ENCODE measurements at places on chromosomes 2 and 18. TPM values are rescaled to one million over a fixed set of nuclear protein-coding genes. Genes with fewer than 3 reads are reported as not detected.
A peak's percentile ranks its signal among the peaks of the same experiment; 100 is the strongest.

Gene CCBE1
- total RNA-seq = 2.4 TPM

Gene CDKL4
- 0.59 TPM for total RNA-seq

DNA sequence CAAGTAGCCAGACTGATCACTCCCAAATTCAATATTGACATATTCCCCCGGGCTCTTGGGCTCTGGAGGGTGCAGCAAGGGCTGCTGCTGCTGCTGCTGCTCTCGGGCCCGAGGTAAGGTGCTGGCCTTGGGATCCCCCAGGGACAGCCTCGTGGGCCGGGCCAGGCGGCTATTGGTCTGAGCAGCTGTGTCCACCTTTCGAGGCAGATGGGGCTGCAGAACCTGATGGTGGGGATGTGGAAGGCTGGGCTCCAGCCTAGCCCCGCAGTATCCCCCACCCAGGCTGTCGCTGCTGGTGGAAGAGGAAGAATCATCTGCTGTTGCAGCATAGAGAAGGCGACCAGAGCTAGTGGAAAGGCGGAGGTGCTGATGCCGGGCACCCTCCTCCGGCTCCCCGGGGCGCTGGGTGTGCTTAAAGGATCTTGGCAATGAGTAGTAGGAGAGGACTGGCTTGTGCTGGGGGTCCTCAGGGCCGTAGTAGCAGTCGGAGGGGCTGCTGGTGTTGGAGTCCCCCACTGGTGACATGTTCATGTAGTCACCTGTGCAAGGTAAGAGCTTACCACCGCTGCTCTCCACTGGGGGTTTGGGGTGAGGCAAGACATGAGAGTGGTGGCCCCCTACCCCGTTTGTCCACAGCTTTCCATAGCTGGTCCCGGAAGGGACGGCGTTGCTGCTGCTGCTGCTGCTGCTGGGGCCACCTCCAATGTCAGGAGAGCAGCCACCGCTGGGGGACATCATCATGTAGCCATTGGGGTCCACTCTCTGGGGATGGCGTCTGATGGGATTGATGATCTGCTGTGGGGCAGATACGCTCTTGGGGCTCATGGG lies 3.4 kb downstream of the IRS1 start:
- DNase-seq = no peak

Gene CFAP65
- under 0.01 TPM for total RNA-seq

Gene UPP2
- total RNA-seq = not detected

DNA sequence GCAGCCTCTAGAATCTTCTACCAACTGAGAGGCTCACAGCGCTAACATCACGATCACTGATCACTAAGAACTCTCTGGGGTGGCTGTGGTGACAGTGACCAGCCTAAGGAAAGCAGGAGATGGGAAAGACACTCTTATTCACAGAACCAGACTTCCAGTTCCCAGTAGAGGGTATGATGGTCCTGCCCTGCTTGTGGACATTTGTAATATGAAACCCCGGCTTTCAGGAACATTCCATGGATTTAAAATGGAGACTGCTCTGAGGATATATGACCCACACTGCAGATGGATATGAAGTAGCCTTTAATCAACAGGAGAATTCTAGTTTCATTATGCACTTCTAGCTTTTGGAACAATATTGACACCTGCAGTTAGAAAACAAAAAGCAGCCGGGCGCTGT lies 131.8 kb downstream of the AFF3 start:
- no peak for DNase-seq

DNA sequence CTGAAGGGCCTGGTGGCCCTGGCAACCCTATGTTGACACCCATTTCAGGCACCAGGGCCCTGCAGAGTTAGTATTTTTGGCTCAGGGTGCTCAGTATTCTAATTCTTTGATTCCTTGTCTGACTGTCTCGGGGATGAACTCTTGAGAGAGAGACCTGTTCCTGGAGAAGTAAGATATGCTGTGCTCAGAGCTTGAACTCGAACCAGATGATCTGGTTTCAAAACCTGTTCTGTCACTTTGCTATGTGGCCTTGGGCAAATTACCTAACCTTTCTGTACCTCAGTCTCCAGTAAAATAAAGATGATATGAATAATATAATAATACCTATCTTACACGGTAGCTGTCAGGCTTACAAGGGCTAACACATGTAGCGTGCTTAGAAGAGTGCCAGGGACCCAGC lies 294.2 kb downstream of the DYSF start:
- no peak for DNase-seq

Gene SLC9A4
- not detected for total RNA-seq

GRCh38 chr18:27608742-27609141 lies 423.6 kb upstream of the CHST9 start:
- no peak for DNase-seq

- peak; percentile 92 for DNase-seq
These were observed 153.7 kb downstream of the TGIF1 start for GRCh38 chr18:3603421-3604234.

GRCh38 chr2:199744260-199744659 lies 106.7 kb downstream of the FTCDNL1 start:
- no peak for DNase-seq

Gene MC2R
- total RNA-seq = not detected

Gene LANCL1
- total RNA-seq = 29.4 TPM

- DNase-seq = no peak
These were observed 12.0 kb downstream of the DNAJC10 start for GRCh38 chr2:182728014-182728413.

DNA sequence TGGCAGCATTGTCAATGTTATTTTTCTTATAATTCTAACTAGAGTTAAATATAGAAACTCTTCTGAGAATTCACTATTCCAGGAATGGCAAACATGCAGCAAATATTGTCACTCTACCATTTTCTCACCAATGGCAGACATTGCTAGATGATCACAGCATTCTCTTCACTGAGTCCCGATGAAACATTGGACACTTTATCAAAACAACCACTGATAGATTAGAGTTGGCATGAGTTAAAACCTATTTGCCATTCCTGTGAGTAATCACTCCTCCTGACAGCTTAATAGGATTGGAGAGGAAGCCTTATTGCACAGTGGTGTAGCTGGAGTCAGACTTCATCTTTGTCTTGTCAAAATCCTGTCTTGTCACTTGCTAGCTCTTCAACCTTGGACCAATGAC lies 163.9 kb upstream of the THUMPD2 start:
- DNase-seq = no peak

Gene RESP18
- total RNA-seq = not detected

- no peak for DNase-seq
These were observed 107.6 kb upstream of the MSH2 start for GRCh38 chr2:47295131-47295980.

DNA sequence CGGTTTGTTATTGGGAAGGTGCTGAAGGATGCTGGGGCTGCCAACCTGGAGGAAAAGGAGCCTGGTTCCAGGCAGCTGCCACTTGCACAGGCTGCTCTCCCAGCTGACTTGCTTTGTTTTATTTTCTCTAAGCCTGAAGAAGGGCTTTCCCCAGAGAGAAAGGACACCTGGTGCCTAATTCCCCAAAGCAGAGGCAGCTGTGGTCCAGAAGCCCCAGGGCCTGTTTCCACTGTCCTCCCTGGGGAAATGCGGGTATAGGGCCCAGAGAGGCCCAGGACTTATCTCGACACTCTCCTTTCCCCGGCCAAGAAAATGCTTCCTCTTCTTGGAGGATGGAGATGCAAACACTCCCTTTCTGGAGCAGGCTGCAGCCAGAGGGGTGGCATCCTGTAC lies 30.1 kb downstream of the INO80C start:
- DNase-seq = no peak

- no peak for DNase-seq
These were observed 93.6 kb downstream of the MTCL1 start for GRCh38 chr18:8799001-8799400.

GRCh38 chr2:174395969-174396630 lies 570 bp downstream of the SCRN3 start:
- no peak for DNase-seq

GRCh38 chr2:152510621-152511020 lies 175.6 kb downstream of the FMNL2 start:
- no peak for DNase-seq

DNA sequence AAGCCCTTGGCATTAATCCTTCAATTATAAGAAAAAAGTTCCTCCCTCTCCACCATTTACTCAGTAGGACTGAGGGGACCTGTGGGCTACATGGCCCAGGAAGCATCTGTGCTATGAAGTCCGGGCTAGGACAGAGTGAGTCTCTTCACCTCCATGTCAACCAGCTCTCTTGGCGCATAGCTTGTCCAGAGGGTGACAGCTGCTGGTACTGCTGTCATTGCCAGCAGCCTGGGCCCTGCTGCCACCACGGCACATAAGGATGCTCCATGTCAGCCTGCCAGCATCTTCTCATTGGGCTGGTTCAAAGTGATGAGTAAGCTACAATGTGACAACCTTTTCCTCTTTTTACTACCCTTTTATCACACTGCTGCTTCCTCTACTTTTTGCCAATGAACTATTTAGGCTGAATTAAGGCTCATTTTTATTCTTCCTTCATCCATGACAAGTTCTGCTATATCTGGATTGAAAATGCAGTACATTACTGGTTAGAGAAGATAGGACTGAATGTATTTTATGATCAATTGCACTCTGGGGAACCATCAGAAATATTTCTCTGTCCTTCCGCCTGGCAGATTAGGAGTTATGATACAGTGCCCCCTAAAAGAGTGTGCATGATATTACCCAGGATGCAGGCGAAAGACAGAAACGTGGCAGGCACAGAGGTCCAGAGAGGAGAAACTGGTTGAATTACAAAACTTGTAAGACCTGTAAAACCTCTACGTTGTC lies 258.9 kb upstream of the TNP1 start:
- no peak for DNase-seq

DNA sequence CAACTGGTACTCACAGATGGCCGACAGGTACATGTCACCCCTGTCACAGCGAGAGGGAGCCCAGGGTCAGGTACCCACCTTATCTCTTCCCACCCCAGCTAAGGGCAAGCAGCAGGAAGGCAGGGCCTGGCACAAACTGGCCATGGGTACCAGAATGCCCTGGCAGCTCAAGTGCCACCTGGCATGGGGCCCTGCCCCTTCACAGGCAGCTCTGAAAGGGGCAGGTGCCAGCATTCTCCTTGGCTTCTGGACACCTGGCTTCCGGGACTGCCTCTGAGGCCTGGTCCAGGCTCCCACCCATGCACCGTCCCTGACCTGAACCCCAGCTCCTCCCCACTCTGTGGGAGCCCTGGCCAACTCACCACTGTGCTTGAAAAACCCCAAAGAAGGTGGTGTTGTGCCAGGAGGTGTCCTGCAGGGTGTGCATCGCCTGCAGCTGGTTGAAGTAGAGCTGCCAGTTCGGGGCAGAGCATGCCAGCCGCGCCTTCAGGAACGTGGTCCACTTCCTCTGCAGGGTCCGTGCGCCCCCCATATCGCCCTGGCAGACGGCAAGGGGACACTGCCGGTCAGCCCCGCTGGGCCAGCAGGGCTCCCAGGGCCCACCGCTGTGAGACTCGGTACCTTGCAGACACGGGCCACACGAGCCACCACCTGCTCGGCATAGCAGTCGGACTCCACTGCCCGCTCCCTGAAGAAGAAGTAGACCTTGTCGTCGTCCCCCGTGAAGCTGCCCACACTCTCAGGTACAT lies 5.4 kb downstream of the SEMA4C start:
- DNase-seq = no peak

GRCh38 chr2:85251070-85251616 lies 76.6 kb downstream of the TGOLN2 start:
- DNase-seq = no peak

Gene MYOM1
- total RNA-seq = 0.11 TPM

DNA sequence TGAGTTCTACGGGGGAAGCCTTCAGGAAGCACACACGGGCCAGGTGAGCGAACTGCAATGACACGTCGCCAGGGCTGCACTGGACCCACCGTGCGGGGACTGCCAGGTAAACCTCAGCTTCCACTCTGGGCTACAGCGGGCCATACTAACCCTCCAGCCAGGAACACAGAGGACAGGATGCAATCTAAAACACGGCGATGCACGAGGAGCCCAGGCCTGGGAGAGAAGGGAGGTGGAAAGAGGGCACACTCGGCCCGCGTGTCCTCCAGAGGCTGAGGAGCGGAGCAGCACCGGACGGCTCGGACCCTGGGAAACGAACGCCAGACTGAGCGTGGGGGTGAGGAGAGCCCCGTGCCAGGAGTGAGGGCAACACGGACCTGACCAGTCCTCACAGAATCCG lies 69.3 kb downstream of the HDAC4 start:
- DNase-seq = no peak

DNA sequence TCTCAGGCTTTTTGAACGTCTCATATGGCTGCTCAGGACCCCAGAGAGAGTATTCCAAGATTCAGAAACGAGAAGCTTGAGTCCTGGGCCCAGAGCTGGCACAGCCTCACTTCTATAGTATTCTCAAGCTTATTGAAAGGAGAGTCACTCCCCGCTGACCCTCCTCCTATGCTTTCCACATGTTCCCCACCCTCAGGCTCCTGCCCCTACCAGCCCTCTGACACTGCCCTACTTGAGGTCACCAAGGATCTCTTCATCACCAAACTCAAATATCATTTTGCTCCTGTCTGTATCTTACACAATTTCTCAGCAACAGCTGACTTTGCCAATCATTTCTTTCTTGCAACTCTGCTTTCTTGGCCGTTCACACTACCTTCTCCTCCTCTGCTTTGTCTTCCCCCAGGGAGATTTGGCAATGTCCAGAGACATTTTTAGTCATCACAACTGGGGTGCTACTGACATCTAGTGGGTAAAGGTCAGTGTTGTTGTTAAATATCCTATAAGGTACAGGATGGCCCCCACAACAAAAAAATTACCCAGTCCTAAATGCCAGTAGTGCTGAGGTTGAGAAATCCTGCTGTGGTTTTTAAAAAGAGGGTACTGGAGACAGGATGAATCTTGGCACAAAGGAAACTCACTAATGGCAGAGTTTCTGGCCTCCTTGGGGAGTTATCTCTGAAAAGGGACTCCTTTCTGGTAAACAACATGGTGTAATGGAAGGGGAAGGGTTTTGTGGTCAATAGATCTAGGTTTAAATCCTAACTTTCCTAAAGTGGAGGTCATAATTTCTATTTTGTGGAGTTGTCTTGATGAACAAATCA lies 26.9 kb upstream of the INSIG2 start:
- DNase-seq = no peak

Gene FRZB
- not detected for total RNA-seq

GRCh38 chr2:118103951-118104940 lies 16.0 kb downstream of the INSIG2 start:
- no peak for DNase-seq

Gene FZD7
- total RNA-seq = 0.35 TPM

DNA sequence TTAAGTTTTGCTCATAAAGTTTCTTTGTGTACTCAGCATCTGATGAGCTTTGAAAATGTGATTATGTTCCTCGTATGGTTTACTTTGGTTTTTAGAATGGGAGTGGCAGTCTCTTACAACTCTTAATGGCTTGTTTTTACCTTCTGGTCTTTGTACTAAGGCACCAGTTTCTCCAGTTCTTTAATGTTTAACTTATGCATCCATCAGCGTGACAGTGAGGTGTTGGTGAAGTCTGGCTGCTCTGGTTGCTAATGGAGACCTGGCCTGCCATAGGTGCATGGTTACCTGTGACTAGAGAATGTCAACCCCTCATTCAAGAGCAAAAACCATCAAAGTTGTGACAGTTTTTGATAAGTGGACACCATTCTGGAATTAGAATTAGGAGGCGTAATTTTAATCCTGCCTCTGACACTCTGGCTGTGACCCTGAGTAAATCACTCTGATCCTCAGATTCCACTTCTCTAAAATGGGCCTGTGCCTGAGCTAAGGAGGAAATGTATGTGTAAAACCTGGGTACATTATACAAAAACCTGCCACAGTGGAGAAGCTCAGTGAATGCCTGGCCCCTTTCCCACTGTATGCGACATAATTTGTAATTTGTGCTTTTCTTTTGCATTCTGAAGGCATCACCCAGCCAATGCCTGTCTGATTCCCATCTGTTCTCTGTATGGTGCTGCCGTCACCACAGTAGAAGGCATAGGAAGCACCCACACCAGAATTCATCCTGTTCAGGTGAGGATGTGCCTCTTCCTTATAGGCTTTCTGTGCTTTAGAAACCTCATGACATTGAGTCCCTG lies 11.2 kb downstream of the AOX1 start:
- no peak for DNase-seq

Measured in pulmonary artery endothelial cell (primary cell).